ENCODE measurements at places on chromosomes 7 and 10. TPM values are rescaled to one million over a fixed set of nuclear protein-coding genes. Genes with fewer than 3 reads are reported as not detected.

The CCDC172 gene
- polyA plus RNA-seq, result not detected

The SLC29A4 gene
- 35.6 TPM for polyA plus RNA-seq

The PNLIP gene
- not detected for polyA plus RNA-seq

The ARHGAP22 gene
- 2.1 TPM for polyA plus RNA-seq

The MEIG1 gene
- 0.86 TPM for polyA plus RNA-seq

The NODAL gene
- polyA plus RNA-seq, result 0.13 TPM

The MYPN gene
- 0.06 TPM for polyA plus RNA-seq

The PLPP4 gene
- polyA plus RNA-seq, result 7.1 TPM

The SPDYE16 gene
- polyA plus RNA-seq, result 6.0 TPM

The IL6 gene
- polyA plus RNA-seq, result not detected

The ZNF804B gene
- 0.23 TPM for polyA plus RNA-seq

All from left renal cortex interstitium (tissue), 4 donors.